ENCODE measurements at places on chromosomes 3 and 15. TPM values are rescaled to one million over a fixed set of nuclear protein-coding genes. Genes with fewer than 3 reads are reported as not detected.

TMEM158 gene
- 6.5 TPM for total RNA-seq

DNA sequence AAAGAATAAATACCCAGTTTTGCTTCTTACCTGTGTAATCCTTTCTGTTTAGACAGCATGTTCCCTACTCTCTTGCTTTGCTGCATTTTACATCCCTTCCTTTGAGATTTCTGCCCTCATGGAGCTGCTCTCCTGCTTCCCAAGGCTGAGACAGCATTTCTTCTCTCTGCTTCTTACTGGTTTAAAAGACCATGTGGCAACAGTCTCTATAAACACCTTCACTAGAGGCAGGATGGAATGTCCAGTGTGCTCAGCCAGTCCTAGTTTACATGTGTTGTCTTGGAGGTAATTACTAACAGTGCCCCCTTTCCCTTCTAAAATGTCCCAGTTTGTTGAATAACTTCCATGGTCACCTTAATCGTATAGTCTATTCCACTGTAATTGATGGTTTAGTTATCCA lies 262.3 kb downstream of the CNTN3 start:
- DNase-seq: no peak

GRCh38 chr15:66702035-66702786 lies at the start of gene SMAD6:
Gene SMAD6, plus strand, starts transcription at chr15:66702236. Its CDS starts 1,023 bp downstream, at chr15:66703259.
- DNase-seq: peak; percentile 97

DNA sequence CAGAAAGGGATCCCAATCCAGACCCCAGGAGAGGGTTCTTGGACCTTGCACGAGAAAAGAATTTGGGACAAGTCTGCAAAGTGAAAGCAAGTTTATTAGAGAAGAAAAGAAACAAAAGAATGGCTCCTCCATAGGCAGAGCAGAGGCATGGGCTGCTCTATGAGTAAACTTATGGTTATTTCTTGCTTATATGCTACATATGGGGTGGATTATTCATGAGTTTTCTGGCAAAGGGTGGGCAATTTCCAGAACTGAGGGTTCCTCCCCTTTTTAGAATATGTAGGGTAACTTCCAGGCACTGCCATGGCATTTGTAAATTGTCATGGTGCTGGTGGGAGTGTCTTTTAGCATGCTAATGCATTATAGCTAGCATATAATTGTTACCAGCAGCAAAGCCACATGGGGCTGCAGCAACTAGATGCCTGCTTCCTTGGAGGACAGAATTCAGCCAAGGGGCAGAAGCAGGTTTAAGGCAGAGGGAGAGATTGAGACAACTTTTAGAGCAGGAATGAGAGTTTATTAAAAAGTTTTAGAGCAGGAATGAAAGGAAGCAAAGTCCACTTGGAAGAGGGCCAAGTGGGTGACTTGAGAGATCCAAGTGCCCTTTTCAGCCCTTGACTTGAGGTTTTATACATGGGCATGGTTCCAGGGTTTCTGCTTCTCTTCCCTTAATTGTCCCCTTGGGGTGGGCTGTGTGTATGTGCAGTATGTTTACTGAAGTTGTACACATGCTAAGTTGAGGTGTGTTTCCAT lies 41.3 kb downstream of the METTL6 start:
- no peak for DNase-seq

- no peak for DNase-seq
These were observed 207.9 kb upstream of the CHRNA7 start for GRCh38 chr15:31822463-31822862.

GRCh38 chr15:99979371-99979770 lies 246.1 kb upstream of the LYSMD4 start:
- no peak for DNase-seq

- no peak for DNase-seq
These were observed 39.3 kb downstream of the FGD5 start for GRCh38 chr3:14858105-14858504.

Data from sciatic nerve (tissue), 2 donors.